ENCODE measurements at places on chromosomes 5 and 9. TPM values are rescaled to one million over a fixed set of nuclear protein-coding genes. Genes with fewer than 3 reads are reported as not detected.

GRCh38 chr5:161700065-161700464 lies 14.5 kb downstream of the GABRA6 start:
- no peak for DNase-seq

GRCh38 chr5:134851307-134851923 lies 5.6 kb downstream of the C5orf24 start:
- peak; percentile 70 for DNase-seq

GRCh38 chr5:157748760-157749461 lies 5.4 kb downstream of the LSM11 start:
- no peak for DNase-seq

DNA sequence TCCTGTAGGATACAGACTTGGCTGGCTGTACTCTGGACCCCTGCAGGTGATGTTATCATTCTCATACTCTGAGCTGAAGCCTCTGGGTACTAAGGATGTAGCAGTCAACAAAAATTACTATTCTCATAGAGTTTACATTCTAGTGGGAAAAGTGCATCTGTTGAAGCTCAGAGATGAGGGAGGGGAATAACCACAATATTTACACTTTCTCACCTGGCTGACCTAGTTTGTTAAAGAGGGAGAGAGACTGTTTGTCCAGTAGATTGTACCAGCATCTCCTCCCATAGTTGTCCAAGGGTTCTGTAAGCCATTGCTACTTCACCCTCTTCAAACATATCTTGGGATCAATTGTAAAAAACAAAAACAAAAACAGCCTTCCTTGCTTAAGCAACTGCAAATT lies 33.8 kb upstream of the CHD1 start:
- DNase-seq: no peak

DNA sequence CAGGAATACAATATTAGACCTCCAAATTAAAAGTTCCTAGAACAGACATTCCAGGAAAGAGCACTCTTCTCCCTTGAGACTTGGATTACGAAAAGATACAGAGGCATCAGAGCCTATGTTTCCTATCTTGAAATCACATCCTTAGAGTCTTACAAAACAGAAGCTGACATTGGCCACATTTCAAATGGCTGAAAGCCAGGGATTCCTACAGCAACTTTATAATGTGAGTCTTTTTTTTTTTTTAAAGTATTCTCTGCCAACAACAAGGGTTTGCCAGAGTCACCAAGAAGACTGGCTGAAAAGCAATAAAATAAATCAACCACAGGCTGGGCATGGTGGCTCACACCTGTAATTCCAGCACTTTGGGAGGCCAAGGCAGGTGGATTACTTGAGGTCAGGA lies 63.1 kb downstream of the TRPM6 start:
- peak; percentile 86 for DNase-seq

Gene SLC34A3
- not detected for total RNA-seq

GRCh38 chr5:73955271-73955846 lies 329.4 kb downstream of the ARHGEF28 start:
- no peak for DNase-seq

- no peak for DNase-seq
Measured at GRCh38 chr9:8492679-8493078, 693.1 kb upstream of the DMAC1 start.

GRCh38 chr5:125574491-125575044 lies 828.1 kb upstream of the ZNF608 start:
- DNase-seq: no peak

GRCh38 chr5:127799293-127799905 lies 96.2 kb downstream of the CCDC192 start:
- no peak for DNase-seq

DNA sequence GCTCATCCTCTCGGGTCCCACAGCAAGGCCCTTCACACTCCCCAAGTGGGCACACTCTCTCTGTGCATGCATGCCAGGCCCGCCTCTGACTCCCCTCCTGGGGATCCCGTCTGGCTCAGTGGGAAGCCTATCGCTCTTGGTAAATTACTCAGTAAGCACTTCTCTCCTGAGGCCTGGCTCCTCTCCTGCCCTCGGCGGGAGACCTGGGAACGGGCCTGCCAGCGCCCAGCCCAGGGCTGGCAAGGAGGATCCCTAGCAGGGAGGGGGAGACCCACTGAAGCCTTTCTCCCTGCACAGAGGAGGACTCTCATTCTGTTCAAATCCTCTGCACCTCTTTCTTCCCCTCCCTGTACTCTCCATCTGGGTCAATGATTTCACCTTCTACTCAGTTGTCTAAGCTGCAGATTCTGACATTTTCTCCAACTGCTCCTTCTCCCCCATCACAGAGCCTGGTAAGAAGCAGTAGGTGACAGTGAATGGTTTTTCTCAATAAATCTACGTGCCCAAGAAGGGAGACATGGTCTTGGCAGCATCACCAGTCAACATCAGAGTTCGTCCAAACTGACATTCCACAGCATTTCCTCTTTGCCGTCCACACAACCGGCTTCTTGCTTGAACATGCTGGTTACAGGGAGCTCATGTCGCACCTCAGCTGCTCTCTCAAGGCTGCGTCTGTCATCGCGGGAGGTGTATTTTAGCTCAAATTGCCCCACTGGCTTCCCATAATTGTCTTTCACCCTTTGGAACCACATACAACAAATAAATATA lies 81.9 kb downstream of the GPR21 start:
- peak; percentile 26 for DNase-seq

Gene RORB
- total RNA-seq: 0.02 TPM

- DNase-seq: no peak
Measured at GRCh38 chr5:90338712-90339372, 70.7 kb downstream of the CETN3 start.

DNA sequence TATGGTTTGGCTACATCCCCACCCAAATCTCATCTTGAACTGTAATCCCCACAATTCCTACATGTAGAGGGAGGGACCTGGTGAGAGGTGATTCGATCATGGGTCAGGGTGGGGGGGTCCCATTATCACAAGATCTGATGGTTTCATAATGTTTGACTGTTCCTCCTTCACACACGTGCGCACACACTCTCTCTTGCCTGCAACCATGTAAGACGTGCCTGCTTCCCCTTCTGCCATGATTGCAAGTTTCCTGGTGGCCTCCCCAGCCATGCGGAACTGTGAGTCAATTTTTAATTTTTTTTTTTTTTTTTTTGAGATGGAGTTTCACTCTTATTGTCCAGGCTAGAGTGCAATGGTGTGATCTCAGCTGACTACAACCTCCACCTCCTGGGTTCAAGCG lies 27.0 kb downstream of the FAM169A start:
- no peak for DNase-seq

DNA sequence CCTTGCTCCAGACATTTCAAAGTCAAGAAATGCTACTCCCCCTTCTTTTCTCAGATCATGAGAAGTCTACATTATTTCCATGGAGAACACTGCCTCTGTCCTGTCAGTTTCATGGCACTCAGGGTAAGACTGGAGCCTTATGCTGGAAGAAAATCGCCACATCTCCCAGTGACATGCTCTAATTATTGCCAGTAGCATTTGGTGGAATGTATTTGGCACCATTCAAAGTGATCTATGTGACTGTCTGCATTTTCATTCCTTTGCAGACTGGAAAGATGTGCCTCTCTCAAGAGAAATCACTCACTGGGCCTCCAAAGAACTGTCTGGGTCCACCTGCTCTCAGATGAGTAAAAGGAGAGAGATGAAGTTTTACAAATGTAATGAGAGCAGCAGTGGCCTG lies 840 bp upstream of the PLCXD3 start:
- no peak for DNase-seq

DNA sequence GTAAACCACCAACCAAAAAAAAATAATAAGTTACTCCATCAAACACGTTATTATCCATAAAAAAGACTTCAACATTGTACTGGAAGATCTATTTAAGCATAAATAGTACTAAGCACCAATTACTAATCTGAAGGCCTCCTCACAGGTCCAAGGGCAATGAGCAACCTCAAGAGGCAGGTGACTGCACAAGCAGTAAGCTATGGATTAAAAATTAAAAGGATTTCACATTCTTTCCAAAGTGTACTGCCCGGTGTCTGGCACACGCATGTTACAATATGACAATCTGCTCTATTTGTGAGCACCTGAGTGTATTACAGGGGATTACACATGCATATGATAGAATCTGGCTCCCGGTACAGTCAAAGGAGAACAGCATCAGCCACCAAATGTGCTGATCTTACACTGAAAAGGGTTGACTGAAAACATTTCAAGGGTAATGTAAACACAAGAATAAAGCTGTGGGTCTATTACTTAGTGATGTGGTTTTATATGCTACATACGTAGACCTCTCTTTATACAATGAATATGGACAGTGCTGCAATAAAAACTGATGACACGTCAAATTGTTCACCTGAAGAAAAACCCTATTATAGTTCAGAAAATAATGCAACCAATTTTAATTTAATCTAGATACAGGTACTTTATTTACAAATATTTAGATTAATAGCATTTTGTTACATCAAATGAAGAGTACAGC lies 22.8 kb downstream of the RAB14 start:
- DNase-seq: no peak

- DNase-seq: no peak
Measured at GRCh38 chr5:31866166-31866565, 227.2 kb downstream of the PDZD2 start.

DNA sequence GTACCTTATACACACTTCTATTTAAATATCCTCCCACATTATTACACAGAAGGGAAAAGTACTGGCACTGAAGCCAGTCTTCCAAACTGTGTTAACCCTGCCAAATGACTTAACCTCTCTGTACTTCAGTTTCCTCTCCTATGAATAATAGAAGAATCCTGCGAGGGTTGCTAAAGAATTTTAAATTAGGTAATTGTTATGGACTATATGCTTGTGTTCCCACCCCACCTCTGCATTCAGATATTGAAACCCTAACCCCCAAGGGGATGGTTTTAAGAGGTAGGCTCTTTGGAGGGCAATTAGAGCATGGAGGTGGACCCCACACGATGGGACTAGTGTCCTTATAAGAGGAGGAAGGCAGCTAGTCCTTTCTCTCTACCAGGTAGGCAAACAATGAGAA lies 72.7 kb downstream of the TTLL11 start:
- DNase-seq: no peak

Gene FBP1
- not detected for total RNA-seq

- DNase-seq: no peak
Measured at GRCh38 chr5:143218517-143219170, 184.8 kb downstream of the NR3C1 start.

Gene FOXD4
- not detected for total RNA-seq

DNA sequence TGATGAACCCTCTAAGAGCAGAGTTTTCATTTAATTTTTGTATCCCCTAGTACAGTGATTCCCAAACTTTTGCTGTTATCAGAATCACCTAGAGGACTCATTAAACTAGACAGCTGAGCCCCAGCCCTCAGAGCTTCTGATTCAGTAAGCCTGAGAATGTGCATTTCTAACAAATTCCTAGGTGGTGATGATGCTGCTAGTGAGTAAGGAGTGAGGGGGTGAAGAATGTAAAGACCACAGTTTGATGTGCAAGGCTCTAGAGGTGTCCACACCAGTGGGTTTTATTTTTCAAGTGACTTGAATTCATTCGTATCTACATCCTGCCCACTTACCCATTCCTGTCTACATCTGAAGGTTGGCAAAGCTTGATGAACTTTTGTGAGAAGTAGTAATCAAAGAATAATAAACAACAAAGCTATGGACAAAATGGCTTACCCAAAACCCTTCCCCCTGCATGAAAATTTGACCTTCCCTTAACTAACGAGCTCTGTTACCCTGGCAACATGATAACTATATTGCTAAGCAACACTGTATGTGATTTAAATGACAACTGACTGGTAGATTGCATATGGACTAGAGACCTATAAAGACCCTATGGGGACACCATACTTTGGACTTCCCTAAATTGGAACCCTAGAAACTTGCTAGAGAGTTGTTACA lies 35.2 kb downstream of the DTWD2 start:
- no peak for DNase-seq

DNA sequence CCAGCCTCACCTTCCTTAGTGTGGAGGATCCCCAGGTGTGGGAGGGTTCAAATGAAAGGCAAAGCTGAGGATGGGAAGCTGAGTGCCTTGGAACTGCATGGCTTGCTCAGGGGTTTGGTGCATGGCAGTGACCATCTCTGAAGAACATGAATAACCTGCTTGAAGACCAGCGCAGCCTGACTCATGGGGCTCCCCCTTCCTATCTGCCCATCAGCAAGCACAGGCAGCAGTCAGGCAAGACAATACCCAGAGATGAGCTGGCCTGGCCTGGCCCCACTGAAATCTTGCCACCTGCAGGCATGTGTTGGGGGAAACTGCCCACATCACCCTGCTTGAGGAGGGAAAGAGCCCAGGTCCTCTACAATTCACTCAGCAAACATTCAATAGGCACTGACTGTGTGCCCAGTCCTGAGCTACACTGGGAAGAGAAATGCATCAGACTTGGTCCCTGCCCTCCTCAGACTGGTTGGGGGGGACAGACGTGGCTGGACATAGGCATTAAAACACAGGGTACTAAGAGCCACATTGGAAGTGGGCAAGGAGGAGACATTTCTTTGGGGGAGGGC lies 105.0 kb upstream of the ALDH1B1 start:
- DNase-seq: no peak

Gene PDE6A
- total RNA-seq: 0.39 TPM

Gene GRIA1
- total RNA-seq: 1.5 TPM

- no peak for DNase-seq
Measured at GRCh38 chr9:88751781-88752180, 216.8 kb downstream of the NXNL2 start.

DNA sequence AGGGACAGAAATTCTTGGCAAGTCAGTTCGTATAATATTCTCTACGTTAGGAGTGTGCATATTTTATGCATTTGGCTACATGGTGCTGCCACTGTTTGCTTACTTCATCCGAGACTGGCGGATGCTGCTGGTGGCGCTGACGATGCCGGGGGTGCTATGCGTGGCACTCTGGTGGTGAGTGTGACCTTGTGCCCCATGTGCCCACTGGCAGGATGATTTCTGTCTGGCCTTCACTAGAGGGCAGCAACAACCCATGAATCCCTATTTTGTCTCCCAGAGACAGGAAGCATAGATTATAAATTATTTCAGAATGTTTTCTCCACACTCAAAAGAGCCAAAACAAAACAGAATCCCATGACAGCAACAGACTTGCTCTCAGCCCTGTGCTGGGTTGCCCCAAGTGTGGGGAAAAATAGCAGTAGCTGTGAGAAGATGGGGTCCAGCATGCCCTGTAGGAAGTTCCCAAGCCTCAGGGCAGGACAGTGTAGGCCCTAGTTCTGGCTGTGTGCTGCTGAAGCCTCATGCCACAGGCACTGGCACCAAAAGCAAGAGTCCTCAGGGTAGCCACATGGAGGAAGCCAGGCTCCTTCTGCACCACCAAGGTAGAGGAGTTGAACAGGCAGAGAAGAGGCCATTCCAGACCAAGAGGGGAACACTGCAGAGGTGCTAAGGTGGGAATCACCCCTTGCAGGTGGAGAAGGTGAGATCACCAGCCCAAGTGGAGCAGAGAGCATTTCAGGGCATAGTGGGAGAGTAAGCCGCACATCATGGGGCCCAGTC lies 16.0 kb downstream of the SLC22A5 start:
- peak; percentile 57 for DNase-seq
